H9 (cell line): ENCODE measurements at places on chromosomes 7 and 10.

- DNase-seq: peak; percentile 66
Observed at GRCh38 chr10:6678211-6678803, 98.2 kb upstream of the PRKCQ start.

- DNase-seq: peak; percentile 40
Observed at GRCh38 chr7:100964630-100965029, 4.7 kb upstream of the MUC12 start.

DNA sequence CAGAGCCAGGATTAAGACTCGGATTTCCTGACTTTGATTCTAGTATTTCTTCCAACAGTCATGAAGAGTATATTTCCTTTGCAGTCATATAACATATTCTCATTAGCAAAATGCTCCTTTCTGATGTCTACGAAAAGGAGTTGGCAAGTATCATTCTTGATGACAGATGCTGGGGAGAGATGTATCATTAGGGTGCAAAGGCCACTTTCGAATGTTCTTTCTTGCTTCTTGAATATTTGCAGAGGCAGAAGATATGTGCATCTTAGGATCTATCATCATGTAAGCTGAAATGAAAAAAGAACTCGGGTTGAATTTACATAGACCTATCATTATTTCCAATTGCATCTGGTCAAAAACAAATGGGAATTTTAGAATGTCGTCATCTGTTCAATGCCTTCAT is 294.4 kb downstream of the BAMBI start:
- no peak for DNase-seq

DNA sequence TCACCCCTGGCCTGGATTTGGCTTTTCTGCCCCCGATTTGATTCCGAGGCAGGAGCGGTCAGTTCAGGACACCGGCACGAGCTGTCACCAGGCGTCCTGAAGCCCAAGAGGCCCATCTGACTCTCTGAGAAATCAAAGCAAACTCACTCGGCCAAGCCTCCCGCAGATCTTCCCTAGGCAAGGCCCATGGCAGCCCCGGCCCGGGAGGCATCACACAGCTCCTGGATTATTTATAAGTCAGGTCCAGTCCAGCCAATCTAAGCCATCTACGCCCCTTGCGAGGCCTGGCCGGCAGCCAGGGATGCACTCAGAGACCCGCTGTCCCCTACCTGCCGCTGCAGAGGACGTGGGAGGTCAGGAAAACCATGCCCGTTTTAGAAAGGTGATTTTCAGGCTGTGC is 87.3 kb upstream of the DIP2C start:
- DNase-seq: no peak

DNA sequence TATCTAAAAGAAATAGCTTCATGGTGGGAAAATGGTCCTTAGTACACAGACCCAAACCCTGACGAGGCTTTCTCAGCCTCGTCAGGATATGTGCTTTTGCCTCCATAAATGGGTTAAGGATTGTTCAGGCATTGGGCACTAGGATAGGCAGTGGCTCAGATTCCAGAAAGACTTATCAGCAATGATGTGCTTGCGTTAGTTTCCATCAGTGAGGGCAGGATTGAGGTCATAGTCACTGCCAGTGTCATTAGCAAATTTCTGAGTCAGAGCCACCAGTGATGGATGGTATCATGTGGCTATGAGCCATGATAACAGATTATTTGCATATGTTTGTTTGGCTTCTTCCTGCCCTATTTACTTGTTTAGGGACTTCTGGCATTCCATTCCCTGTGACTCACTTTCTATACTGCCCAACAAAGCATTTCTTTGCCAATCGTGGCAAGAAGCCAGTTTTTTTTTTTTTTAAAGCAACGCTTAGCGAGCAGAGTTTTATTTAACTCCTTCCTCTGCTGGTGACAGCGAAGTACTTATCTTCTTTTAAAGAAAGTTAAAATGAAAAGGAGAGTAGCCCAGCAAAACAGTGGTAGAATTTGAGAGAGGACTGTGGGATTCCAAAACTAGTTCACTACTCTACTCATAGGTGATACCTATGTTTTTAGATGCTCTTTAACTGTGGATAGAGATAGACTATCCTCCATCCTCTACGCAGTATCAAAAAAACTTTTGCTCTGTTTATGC is 44.4 kb downstream of the MYPN start:
- peak; percentile 77 for DNase-seq

DNA sequence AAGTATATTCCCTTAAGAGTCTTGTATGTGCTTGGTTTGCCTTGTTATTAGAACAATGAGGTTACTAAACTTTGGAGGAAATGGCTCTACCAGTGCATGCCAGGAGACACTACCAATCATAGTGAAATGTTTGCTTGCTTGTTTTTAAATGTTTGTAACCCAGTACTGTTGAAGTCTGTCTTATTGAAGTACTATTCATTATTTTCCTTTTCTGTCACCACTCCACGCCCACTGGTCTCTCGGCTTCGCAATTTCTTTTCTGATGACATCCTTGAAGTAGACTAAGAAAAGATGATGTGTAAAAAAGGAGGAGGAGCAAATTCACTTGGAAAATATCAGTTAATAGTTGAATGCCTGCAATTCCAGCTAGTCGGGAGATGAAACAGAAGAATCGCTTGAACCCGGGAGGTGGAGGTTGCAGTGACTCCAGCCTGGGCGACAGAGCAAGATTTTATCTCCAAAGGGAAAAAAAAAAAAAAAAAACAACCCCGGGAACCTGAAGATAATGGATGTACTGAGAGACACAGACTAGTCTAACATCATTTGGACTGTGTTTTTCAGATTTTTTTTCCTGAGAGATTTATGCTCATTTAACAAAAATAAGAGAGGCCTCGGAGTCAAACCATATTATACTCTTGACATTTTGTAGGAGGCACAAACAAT is 959.4 kb downstream of the PCDH15 start:
- DNase-seq: no peak

GRCh38 chr10:93385345-93385744 is 96.8 kb downstream of the MYOF start:
- DNase-seq: no peak

- DNase-seq: no peak
Observed at GRCh38 chr10:130255777-130256176, 119.6 kb downstream of the GLRX3 start.

DNA sequence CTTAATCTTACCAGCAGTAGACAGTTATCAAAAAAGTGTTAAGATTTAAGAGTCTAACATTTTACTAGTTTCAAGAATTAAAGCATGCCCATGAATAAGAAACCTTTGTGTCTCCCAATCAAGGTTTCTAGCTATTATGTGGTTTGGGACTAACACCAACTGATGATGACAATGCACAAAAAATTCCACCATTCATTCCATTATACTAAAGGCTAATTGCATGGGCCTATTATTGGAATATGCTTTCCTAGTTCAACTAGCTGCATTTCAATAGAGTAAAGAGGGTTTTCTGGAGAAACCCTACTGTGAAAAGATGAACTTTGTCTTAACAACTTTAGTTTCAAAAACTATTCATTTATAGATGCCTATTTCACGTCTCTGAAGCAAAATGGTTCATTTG is 44.6 kb downstream of the UBE2H start:
- no peak for DNase-seq

GRCh38 chr10:1475771-1476454 is 261.4 kb downstream of the ADARB2 start:
- no peak for DNase-seq

- peak; percentile 49 for DNase-seq
Observed at GRCh38 chr10:61897671-61898434, 3.6 kb upstream of the ARID5B start.

GRCh38 chr10:97463363-97464132 is 17.6 kb downstream of the ZDHHC16 start:
- peak; percentile 78 for DNase-seq

DNA sequence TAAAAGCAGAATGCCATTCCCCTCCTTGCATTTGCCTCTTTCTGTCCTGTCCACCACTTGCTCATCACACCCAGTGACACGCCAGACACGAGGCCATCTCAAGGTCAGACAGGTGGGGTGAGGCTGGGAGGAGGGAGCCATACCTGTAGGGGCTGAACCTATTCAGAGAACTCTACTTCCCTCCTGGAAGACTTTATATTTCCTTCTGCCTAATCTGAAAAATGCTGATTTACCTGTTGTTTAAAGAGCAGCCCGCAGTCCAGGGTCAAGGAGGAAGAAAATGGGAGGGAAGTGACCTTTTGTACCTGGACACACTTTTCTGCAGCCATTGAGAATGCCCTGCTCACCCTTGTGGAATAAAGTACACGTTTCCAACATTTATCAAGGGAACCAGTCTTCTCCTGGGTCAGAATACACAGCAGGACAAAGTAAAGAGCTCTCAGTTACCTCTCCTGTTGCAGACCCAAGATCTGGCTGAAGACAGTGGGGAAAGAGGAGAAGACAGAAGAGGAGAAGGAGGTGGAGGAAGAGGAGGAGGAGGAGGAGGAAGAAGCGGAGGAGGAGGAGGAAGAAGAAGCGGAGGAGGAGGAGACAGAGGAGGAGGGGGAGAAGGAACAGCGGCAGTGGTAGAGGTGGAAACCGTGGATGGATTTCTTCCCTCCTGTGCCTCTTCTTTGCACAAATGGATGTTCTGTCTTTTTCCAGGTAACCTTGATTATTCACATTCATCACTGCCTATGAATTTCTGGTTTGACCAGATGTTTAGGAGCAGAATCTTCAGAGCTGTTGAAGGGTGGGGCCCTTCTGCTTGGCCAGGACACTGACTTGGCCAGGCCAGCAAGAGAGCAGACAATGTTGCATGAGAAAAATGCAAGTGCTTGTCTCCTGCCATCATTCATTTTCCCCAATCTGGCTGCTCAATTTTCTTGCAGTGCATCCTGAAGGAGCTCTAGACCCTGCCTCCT is 1.2 kb upstream of the BLNK start:
- no peak for DNase-seq

- DNase-seq: peak; percentile 46
Observed at GRCh38 chr7:132932296-132933071, 149.4 kb downstream of the CHCHD3 start.

DNA sequence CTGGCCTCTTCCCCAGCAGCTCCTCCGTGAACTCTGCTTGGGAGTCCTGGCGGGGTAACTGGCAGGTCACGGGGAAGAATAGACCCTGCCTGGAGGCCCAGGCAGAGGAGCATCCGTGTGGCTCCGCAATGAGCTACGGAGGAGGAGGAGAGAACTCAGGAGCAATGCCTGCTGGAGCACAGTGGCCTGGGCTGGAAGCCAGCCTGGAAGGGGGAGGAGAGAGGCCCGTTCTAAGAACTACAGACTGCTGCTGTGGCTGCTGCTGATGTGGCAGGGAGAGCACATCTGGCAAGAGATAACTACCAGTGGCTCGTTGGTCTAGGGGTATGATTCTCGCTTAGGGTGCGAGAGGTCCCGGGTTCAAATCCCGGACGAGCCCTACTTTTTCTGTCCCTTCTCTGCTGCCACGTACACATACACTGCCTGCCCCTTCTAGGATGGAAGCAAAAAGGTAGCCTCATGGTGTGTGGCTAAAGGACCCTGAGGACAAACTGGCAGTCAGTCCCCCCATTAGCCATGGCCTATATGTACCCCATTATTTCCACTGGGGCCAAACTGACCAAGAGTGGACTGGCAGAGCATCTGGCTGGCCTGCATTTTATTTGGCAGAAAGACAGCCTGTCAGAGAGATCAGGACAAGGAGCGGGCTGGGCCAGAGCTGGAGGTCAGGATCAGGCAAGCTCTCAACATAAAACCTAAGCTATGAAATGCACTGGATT is 7.7 kb upstream of the OPN1SW start:
- DNase-seq: peak; percentile 95

- DNase-seq: no peak
Observed at GRCh38 chr7:64636386-64636785, 29.5 kb upstream of the ZNF107 start.

DNA sequence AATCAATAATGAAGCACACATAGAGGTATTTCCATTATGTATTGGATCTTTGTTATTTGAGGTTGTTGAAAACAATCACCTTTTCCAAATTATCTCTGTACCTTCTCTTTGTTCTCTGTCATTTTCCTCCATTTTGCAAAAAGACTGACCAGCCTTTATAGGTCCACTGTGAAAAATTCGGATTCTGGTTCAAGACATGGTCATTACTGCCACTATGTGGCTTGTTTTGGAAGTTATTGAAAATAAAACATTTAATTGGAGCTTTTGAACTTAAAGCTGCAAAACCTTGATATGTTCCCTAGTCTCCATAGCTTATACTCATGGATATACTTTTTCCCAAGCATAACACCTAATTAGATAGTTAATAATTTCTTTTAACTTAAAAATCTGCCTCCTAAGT is 1094.4 kb downstream of the NRG3 start:
- no peak for DNase-seq

DNA sequence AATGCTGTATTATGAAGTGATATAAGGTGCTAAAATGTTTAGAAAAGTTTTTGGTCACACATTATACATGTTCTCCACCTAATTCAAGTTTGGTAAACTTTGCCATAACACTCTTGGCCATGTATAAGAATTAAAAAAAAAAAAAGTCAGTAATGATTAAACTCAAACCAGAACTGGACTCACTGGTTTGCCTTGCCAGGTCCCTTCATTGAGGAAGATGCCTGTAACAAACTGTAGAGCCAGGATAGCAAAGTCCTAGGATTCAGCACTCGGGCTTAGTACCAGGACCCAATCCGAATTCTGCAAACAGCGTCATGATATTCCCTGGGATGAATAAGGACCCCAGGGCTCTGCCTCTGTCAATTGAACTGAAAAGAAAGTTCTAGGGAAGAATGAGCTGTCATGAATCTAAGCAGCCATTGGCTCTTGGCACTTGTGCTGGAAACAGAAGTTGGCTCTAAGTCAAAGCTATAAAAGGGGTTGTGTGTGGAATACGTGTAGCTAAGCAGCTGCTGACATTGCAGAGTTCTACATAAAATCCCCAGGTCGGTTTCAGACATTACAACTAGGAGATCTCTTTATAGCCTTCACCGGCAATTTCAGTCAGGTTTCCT is 216.9 kb downstream of the C7orf25 start:
- DNase-seq: no peak

GRCh38 chr10:29642990-29643389 is 8.2 kb upstream of the SVIL start:
- no peak for DNase-seq

DNA sequence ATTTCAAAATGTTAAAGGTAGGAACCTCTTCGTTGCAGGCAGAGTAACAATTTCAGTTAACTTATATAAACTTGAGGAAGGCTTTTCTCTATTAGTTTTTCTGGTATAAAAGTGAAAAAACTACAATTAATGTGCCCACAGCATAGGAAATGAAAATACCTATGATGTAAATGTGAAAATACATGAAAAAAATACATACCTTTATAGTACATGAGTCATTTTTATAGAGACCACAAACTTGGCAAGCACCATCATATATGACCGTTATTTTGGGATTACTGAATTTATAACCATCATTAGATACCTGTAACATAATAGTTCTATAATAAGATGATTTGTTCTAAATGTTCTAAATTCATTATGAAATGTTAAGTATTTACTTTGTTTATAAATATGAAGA is 42.7 kb downstream of the VWDE start:
- DNase-seq: no peak

GRCh38 chr7:5553298-5553877 is 129.8 kb upstream of the TNRC18 start:
- no peak for DNase-seq

GRCh38 chr7:97145068-97145467 is 27.6 kb downstream of the SDHAF3 start:
- no peak for DNase-seq

DNA sequence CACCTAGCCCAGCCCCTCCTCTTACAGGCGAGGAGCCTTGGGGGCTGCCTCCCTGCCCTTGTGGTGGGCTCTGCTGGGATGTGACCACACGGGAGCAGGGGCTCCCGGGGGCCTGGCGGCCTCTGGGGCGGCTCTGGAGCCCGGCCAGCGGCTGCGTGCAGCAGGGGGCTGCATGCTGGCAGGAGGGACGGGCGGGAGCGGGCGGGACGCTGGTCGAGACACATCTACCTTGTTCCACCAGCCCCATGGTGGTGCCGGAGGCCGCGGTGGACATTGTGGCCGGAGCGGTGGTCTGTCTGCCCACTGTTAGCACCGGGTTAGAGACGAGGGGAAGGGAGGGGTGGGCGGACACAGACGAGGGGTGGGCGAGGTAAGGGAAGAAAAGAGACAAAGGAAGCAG is 38.6 kb downstream of the YKT6 start:
- DNase-seq: no peak
